Stimulated activated CD4-positive, alpha-beta T cell treated with anti-CD3 and anti-CD28 coated beads, TNF-alpha, amount 100 ng/mL, for 4 hours (primary cell): ENCODE measurements at places on chromosomes 5 and 9.

DNA sequence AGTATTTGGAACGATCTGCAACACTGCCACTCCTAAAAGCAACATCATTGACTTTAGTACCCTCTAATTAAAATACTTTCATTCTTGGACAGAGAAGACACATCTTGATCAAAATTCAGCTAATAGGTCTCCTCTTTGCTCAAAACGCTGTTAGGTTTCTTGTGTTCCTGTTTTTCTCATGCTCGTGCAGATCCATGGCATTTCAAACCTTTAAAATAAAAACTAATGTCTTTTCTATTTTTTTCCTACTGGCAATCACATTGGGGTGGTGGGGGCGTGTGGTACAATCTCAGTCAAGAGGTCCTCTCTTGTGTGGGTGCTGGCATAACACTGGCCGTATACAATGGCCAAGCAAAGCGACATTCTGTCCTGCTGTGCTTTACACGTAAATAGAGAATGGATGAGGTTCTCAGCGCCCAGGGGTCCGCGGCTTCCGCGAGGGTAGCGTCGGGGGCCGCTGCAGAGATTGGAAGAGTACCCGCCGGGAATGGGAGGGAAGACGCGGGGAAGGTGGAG is 315 bp upstream of the GPR150 start:
- no peak for DNase-seq

- no peak for DNase-seq
Observed at GRCh38 chr9:134957945-134958227, 40.2 kb upstream of the FCN1 start.

GRCh38 chr9:4435197-4435596 is 55.1 kb upstream of the SLC1A1 start:
- DNase-seq: no peak

GRCh38 chr9:117276444-117276843 is 138.4 kb downstream of the ASTN2 start:
- DNase-seq: no peak

DNA sequence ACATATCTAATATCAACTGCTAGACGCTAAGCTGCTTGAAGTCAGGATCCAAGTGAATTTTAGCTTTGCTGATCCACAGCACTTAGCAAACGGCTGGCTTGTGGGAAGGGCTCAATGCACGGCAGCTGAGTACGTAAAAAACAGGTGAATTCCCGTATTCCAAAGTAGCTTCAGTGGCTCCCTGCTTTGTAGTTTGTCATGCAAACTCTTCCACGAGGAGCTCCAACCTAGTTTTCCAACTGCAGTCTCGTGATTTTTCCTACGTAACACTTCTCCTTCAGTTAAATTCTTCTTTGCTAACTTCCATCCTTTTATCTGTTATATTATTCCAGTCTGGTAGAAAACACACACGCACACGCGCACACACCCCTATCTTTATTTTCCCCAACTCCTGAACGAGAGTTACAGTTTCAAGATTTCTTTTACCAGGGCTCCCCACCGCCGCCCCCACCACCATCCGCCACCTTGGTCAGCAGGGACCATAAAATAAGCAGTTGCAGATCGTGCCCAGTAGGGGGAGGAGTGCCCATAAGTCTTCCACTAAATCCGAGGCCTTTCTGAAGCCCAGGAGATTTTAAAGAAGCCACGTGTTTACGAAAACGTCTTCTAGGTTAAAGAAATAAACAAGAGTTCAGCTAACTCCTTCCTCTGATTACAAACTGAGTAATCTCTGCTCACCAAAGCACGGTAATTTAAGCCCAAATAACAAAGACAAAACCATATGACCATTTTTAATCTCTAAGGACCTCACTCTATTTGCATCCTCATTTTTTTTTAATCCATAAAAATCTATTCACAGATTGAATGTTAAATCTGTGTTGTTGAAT is 34.8 kb upstream of the TRIO start:
- no peak for DNase-seq

GRCh38 chr5:172502969-172503368 is 48.6 kb upstream of the SH3PXD2B start:
- no peak for DNase-seq

- no peak for DNase-seq
Observed at GRCh38 chr5:886716-887325, 5.8 kb downstream of the BRD9 start.

GRCh38 chr9:129038109-129038852 is 1.9 kb downstream of the MIGA2 start:
- no peak for DNase-seq

- DNase-seq: no peak
Observed at GRCh38 chr5:39580702-39581453, 156.1 kb upstream of the DAB2 start.

- no peak for DNase-seq
Observed at GRCh38 chr5:54387659-54388232, 67.8 kb upstream of the HSPB3 start.

DNA sequence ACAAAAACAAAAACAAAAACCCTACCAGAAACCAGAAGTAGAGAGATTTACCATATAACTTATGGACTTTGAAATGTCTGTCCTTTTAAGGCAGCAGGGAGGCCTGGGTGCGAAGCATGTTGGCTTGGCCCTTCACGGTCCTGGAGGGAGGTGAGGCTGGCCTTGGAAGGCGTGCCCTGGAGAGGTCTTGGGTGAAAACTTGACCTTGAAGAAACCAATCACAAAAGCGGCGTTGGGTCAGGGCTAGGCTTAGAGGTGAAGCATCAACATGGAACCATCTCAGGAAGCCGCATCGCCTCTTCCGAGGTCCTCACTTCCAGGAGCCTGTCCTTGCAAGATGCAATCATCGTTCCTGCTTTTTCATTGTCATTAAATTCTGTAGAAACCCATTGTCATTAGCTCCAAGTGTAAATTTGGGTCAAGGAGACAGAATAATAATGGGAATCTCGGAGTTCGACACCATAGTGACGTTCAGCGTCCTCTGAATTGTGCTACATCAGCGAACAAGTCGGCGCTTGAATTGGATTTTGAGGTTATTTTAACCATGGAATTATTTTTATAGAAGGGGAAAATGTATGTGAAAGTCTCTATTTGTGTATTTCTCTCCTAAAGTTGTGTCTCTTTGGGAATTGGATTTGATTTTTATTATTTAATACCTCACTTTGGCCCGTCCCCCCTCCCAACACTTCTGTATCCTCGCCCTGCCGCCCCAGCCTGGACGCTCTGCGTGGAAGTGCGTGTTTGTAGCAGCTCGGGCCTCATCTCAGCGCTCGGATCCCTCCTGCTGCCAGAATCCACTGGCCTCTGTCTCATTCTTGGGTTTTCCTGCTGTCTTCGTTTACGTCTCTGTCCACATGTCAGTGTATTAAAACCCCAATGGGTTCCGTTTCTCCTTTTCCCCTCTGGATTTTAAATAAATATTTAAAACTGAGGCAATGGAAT is 11.1 kb upstream of the ORM1 start:
- DNase-seq: no peak

DNA sequence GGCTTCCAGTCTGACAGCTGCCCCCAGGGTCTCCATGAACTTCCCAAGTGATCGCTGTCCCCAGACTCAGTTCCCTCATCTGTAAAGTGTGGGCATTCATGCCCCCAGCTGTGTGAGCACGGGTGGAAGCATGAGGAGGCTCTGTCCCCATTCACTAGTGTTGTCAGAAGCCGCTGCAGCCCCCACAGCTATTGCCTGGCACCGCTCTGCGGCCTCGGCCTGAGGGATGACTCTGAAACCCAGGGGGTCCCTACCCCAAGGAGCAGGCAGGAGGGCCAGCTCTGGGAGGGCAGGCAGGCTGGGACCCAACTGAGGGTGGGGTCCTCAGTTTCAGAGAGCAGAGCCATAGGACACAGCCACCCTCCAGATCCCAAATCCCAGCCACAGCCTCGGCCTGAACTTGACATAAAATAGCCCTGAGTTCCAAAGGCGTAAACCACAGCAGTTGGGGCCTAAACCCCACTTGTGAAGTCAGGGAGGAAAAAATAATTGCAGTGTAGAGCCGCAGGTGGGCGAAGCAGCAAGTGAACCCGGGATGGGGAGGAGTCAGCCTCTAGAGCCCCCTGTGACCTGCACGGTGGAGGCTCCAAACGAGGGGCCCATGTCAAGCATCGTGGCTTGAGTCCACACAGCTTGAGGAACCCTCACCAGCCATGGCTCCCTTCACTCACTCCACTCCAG is 66.0 kb upstream of the ADAMTS2 start:
- no peak for DNase-seq

DNA sequence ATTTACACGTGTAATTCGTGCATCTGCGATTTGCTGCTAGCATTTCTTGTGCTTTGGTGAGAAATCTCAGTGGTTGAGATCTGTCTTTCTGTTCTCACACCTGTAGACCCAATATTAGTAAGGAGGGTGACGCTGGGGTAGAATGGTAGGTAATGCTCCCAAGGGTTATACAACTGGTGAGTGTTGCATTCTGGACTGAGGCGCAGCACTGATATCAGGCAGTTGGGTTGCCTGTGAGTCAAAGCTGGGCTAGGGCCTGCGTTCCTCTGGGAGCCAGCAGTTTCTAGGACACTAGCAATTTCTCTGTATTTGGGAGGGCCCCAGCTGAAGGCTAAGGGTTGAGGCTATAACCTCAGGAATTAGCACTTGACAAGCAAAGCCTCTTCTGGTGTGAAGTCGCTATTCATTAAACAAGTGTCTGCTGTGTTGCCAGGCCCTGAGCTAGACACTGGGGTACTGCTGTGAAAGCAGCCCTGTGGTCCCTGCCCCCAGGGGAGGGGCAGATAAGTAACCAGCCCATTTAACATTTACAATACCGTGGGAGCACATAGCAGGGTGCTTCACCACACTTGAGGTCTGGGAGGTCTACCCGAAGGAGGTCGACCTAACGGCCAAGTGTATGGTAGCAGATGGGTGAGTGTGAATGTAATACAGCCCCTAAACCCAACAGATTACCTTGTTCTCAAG is 28.7 kb downstream of the LARP1 start:
- no peak for DNase-seq

DNA sequence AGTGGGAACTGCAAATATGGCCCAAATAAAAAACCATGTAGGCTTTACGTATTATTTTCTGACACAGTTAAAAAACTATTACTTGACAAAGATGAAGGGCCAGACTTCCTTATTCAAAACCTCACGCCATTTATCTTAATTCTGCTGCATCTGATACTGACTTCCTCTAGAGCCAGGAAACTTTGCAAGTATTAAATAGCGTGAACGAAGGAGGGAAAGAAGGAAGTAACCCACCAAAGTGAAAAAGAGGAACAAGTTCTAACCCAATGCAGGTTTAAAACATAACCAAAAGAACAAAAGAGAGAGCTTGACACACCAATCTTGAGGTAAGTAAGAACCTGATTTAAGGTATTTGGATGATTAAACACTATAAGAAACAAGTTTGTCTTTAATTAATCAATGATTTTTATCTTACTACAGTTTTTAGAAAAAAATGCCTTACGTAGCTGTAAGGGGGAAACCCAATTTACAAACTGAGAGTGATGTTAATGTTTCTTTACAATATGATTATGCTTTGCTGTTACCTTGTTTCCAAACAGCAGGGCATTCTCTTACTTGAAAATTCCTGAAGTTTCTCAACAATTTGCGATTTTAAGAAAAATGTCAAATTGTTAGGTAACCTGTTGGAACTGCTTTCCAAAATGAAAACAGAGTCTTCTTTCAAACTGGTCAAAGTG is at the start of gene GAPT:
GAPT (plus strand) TSS at position 220 of the 677 bp plus-strand sequence. CDS start 3,102 bp downstream, outside the sequence.
- DNase-seq: no peak

DNA sequence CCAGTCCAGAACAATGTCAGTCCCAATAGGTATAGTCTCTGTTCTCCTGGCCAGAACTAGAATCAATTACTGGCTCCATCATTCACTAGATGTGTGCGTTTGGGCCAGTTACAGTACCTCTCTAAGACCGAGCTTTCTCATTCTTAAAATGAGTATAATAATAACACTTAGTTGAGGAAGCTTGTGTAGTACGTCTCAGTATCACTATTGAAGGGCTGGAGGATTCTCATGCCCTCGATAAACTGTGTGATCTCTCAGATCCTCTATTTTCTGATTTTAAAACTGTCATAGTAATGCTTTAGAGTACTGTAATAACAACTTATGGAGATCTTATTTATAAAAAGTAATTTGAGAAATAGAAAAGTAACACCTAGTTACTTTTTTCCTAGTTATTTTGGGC is 50.7 kb downstream of the CDKN2A start:
- DNase-seq: no peak

DNA sequence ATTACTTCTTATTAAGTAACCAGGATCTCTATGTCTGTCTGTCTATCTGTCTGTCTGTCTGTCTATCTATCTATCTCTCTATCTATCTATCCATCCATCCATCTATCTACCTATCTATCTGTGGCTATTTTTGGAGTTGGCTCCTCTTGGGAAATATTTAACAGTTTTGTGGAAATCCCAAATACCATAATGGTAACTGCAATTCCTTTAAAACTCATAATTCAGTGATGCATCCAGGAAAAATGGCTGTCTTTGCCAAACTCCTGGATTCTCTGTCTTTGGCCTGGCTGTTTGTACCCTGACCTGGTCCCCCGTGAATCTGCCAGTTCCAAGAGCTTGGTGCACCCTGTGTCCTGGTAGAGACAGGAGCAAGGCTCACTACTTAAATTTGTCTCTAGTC is 197.0 kb downstream of the PCSK1 start:
- DNase-seq: no peak

DNA sequence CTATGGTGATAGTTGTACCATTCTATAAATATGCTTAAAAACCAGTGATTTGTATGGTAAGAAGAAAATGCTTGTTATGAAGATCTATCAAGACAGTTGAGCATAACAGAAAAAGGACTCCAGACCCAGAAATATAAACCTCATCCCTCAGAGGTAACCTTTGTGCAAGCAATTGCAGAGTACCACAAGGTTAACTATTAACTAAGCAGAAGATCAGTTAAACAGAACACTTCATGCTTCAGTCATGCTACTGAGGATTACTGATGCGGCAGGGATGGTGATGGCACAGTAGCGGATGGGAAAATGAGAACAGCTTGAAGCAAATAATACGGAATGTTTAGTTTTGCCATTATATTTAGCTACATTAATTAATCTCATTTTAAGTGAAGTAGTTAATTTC is 45.5 kb downstream of the IARS1 start:
- DNase-seq: no peak

DNA sequence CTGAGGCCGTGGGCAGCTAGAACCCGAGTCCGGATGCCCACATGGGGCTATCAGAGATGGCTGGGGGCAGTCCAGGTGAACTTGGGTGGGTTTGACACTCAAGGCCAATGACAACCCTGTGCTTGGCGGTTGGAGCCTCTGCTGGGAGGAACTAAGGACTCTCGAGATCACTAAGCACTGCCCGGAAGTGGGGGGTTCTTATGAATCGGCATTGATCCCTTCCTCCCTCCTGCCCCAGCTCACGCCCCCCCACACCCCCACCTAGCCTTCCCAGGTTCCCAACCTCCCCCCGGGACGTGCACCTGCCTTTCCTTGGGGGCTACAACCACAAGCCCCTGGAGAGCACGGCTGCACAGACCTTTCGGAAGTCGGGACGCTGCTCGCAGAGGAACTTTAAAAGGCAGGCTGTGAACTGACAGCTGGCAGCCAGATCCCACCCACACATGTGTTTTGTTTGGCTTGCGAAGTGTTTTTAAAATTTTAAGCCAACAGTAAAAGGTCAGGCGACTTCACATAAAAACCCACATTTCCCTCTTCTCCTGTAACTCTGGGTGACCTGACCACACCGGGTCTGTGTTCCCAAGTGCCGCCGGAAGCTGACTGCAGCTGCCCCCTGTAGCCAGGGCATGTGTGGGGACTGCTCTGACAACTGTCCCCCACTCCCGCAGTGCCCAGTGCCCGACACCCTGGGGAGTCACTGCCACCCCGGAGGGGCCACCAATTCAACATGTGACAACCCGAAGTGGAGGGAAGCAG is 5.1 kb upstream of the RALGDS start:
- DNase-seq: no peak

- DNase-seq: no peak
Observed at GRCh38 chr5:540906-541538, 16.8 kb upstream of the SLC9A3 start.
